Cerebellar nuclear complex (tissue), 1 donor: ENCODE measurements at places on chromosomes 1 and 21.

DNA sequence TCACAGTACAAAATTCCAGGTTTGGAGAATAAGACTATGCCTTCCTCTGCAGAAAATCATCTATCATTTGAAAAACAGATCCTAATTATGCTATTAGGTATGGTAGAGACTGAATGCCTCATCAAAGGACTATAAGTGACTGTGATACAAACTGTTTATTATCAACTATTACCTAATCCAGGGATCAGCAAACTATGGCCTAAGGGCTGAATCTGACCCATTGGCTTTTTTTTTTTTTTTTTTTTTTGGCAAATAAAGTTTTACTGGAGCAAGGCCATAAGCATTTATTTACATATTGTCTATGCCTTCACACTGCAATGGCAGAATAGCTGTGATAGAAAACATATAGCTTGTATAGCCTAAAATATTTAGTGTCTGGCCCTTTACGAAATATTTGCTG, 4.7 kb upstream of the ASPM start:
- DNase-seq = no peak

- DNase-seq = no peak
These were observed 17.8 kb downstream of the AADACL4 start for GRCh38 chr1:12661606-12662219.

- DNase-seq = no peak
These were observed 17.3 kb downstream of the LTN1 start for GRCh38 chr21:28975397-28975796.

GRCh38 chr1:147740391-147740790, 20.0 kb downstream of the GJA5 start:
- DNase-seq = no peak

DNA sequence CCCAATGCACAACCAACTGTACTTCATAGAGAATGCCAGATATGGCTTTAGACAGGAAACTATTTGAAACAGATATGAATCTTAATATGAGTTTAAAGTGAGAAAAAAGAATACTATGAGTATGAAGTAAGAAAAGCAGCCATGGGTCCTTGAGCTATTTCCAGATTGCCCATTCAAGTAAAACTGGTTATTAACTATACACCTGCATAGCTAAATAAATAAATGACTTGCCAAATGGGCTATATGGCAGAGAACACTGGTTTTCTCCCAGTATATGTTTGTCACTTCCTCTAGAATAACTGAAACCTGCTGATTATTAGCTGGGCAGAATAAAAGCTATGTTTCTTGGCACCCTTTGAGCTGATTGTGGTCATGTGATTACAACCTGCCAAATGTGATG, 17.0 kb upstream of the CD1C start:
- DNase-seq = no peak

- no peak for DNase-seq
These were observed 89.6 kb upstream of the EDN2 start for GRCh38 chr1:41573785-41574713.

GRCh38 chr1:43432171-43432860, 21.4 kb downstream of the HYI start:
- no peak for DNase-seq

DNA sequence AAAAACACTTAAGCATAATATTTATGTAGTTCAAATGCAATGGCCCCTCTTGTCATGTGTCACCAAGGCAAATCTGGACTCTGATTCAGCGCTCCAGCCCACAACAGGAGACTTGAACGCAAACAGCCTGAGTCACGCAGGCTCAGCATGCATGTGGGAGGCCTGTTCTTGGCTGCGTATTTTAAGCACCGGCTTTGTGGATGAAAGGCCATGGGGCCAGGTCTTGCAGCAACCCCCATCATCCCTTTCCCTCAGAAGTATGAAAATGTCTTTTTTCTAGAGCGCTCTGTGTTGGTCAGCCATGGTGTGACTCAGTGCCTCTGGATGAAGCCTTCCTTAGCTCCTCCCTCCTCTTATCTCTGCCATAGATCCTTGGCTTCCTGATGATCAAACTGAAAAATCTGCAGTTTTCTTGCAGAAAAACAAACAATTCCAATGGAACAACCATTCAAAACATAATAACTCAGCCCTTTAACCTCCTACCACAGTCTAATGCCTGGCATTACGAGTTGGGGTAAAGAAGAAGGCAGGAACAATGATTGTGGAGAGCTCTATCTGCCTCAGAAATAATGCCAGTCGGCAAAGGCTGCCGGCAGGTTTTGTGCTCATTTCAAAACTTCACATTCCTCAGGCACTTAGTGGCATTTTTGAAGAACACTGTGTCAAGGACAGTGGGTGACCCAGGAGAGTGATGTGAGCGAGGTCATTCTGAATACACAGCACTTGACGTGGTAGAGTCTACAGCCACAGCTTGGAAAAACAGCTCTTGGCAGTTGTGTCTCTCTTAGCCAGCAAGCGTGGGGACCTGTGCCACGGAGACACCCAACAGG, 167.5 kb downstream of the CLIC6 start:
- DNase-seq = no peak

DNA sequence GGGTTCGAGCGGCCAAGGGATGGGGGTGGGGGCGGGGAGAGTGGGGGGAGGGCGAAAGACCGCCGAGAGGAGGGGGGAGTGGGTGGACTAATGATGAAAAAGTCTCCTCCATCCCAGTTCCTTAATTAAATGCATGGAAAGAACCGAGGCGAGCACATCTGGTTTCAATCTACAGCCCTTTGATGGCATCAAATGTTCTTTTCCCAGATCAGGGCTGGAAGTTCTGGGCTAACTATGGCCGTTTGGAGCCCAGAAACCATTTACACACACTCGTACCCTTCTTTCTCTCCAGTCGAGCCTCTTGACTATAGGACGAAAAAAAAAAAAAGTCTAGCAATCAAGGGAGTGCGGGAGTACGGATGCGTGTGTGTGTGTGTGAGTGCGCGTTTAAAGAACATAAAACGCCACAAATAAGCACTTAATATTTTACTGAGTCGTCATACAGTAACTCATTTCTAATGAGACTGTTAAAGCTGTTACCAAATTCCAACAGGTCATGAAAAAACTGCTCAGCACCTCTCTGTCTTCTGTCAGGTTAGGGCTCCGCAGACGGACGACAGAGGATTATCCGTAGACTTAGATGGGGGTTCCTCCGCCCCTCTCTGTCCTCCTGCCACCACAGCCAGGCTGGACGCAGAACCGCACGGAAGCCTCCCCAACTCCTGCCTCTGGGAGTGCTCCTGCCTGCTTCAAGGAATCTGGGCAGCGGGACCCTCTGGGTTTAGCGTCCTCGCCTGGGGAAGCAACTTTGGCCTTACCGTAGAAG, 2.1 kb upstream of the PRRX1 start:
- DNase-seq = no peak

- no peak for DNase-seq
These were observed 27.3 kb downstream of the MAN1C1 start for GRCh38 chr1:25643929-25644328.
